ENCODE measurements at places on chromosomes 12 and 14.

DNA sequence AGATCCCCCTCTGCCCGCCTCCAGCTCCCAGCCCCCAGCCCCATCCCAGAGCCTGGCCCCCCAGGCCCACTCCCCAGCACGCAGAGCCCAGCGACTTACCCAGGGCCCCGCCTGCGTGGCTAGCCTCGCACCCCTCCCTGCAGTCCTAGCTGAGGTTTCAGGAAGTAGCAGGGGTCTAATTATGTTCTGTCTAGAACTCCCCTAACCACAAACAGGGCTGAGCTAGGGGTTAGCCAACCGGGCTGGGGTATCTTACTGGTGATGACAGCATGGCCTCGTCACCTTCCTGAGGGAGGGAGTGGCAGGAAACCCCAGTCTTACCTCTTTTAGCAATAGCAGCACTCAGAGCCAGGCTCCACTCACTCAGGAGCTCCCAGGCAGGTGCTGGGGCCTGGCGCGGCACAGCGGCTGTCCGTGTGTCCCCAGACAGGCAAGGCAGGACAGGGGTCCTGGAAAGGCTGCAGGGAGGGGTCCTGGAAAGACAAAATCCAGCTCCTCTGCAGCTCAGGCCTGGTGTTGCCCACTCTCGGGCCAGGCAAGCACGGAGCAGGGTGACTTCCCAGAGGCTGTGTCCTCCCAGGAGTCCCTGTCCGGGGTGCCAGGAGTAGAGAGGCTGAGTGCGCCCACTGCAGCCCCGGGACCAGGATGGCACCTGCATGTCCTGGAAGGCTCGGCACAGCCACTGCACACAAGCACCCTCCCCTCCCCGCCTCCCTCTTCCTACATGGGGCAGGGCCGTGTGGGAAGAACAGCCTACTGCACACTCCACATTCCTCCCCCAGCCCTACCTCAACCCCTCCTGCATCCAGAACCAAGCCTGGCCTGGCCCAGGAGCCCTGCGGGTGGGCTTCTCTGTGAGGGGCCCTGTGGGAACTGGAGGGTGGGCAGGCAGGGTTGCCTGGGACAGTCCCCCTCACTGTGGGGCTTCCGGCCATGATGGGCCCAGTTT, at the start of gene GPR132:
Gene GPR132 (minus strand): TSS at position 151 of the 949 bp plus-strand sequence. CDS start 10,010 bp downstream, outside the sequence.
- DNase-seq, result no peak

GRCh38 chr14:72104011-72104613, 171.9 kb downstream of the RGS6 start:
- no peak for DNase-seq

- DNase-seq, result peak; percentile 28
Observed at GRCh38 chr14:100825713-100826331, at the start of gene MEG3. Gene MEG3, plus strand, starts transcription at chr14:100826118.

- no peak for DNase-seq
Observed at GRCh38 chr14:103099081-103099732, 4.7 kb downstream of the EXOC3L4 start.

DNA sequence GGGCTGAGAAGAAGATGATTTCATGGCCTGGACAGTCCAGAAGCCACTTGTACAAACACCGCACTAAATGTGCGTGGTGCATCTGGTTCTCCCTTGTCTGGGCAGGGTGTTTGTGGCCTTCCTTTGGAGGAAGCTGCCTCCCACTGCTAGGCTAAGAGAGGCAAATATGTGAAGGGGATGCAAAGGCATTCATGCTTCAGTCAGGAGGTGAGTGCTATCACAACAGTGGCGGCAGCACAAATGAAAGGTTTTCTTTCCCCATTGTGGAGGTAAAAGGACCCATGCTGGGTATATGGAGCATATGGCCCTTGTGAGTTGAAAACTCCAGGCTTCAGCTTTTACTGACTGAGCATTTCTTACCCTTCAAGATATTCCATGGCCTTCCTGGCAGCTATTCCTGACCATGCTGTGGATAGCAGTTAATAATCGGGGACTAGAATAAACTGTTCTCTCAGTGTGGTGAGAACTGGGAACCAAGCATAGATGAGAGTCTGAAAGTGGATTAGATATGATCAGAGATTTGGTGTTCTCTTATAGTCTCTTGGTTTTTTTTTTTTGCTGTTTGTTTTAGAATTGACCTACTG, 69.9 kb downstream of the MYRFL start:
- no peak for DNase-seq

GRCh38 chr12:41624571-41624970, 436.5 kb downstream of the PDZRN4 start:
- no peak for DNase-seq

DNA sequence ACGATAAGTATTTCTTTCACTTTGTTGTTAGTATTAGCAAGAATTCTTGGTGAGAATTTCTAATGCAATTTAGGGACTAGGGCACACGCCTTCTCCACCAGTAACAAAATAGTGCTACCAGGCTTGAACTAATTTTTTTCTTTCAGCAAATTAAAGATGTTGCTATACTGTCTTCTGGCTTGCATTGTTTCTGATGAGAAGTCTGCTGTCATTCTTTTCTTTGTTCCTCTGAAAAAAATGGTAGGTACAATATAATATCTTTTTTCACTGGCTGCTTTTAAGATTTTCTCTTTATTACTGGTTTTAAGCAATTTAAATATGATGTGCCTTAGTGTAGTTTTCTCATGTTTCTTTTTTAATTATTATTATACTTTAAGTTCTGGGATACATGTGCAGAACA, 171.2 kb downstream of the PCNX1 start:
- DNase-seq, result no peak

DNA sequence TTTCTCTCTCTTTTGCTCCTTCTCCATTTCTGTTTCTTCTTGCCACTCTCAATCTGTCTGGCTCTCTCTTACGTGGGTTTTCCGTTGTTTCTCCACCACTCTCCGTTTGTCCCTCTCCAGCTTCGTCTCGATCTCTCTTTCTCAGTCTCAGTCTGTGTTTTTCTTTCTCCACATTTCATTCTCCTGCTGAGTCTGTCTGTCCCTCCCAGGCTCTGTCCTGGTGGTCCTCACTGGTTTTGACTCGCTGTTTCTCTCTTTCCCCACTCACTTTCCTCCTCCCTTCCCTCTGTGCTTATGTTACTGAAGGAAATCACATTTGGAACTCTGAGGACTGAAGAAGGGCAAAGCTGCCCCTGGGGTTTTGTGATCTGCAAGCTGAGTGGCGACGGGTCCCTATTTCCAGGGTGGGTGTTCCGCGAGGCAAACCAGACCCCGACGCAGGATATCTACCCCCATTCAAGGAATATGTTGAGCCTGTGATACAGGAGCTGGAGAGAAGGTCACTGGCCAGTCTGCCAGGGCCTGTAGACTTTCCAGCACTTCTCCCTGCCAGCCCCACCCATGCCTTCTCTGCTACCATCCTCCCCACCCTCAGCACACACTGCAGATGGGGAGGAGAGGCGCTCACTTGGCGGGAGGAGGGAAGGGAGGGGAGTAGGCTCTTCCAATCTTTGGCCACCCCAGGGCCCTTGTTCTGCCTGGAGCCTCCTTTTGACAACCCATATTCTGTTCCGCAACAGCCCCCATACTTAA, 102.7 kb upstream of the MAP1LC3B2 start:
- no peak for DNase-seq

DNA sequence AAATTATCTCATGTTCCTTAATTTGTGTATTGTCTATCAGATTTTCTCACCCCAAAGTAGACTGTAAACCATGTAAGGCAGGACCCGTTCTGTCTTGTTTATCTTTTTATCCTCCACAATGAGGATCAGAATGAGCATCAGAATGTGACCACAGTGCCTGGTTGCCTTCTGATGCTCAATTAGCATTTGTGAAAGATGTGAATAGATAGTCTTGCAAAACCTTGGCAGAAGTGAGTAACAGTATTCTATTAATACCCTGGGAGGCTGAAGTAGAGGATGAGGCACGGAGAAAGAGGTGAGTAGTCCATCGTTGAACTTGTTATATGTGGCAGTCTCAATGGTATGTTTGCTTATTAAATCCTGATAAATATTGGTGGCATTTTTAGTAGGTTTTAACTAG, 781.4 kb downstream of the NRXN3 start:
- DNase-seq, result no peak

- no peak for DNase-seq
Observed at GRCh38 chr12:8075935-8076334, 6.1 kb upstream of the NECAP1 start.

DNA sequence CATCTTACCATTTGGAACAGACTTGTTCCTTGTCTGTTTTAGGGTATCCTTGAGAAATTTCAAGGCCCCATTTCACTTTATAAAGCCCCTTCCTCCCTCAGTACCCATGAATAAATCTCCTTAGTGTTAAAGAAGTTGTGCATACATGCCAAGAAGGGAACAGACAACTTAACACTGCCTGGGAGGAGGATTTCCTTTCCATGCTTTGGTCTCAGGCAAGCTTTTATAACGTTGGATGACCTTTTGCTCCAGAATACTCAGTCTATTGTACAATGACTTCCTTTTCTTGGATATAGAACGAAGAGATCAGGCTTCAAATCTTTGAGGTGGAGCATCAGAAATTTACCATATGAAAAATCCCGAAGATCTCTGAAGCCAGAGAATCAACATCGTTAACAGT, 551.4 kb downstream of the PRKD1 start:
- no peak for DNase-seq

- no peak for DNase-seq
Observed at GRCh38 chr14:55706365-55706684, 126.3 kb downstream of the KTN1 start.

DNA sequence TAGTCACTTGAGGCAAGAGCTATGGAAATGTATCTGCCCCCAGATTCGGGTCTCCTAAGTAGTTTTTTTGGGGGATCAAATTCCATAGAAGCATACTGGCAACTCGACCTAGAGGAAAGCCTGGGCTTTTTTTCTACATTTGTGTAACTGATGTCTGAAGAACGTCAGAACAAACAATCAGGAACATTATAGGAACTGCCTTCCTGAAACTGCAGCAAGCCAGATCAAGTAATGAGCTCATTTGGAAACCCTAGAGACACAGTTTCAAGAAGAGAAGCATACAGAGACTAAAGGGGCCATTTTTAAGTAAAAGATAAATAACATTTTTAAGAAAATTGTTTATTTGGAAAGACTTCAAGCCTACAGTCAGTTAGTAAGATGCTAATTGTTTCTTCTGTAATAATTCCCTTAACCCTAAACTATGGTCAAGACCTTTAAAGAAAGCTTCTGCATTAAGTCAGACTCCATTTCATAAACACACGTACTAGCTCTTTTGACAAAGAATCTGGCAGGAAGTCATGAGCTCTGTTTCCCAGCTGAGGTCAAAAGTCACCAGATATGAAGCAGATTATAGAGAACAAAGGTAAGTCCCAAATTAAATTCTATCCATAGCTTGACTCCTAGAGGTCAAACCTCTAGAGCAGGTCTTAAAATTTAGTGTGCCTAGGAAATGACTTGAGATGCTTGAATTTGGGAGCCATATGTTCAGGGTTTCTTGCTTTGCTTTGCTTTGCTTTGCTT, 112.8 kb downstream of the EGLN3 start:
- no peak for DNase-seq

DNA sequence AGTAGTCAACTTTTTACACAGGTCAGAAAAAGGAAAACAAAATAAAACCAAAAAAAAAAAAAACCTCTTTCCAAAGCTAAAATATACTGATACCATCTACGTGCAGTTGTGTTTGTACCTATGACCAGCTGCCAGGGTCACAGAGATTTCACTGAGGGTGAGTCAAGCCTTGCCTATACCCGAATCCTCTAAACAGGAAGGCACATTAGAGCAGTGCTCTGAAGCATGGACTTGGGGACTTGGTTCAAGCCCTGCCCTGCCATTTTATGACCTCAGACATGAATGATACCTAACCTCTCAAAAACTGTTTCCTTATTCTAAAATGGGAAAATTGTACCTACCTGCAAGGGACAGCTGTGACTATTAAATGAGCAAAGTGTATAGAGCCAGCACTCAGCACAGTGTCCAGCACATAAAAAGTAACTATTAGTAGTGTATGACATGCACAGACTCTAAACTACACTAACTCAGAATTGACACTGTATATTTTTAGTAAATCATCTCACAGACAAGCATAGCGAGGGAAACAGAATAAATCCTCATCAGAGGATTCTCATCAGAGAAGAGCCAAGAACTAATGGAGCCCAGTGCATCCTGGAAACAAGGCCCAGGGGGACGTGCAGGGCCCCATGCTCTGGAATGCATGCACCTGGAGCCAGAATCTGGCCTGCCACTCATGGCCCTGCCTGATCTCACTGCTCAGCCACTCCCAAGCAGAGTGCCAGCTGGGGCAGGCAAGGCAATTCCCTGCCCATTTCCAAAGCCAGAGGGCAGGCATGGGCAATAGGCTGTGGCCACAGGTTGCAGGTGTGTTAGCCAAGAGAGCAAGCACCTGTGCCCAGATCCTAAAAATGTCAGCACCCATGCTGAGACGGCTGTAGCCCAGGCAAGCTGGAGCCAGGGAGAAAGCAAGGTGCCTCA, 57.0 kb downstream of the NT5DC3 start:
- DNase-seq, result no peak

- DNase-seq, result no peak
Observed at GRCh38 chr12:121114019-121114639, 18.5 kb upstream of the P2RX7 start.

GRCh38 chr14:99347561-99347960, 75.6 kb upstream of the BCL11B start:
- DNase-seq, result no peak

- peak; percentile 76 for DNase-seq
Observed at GRCh38 chr12:60148109-60148508, 552.3 kb downstream of the SLC16A7 start.

GRCh38 chr12:32000373-32001005, 41.3 kb downstream of the RESF1 start:
- no peak for DNase-seq

DNA sequence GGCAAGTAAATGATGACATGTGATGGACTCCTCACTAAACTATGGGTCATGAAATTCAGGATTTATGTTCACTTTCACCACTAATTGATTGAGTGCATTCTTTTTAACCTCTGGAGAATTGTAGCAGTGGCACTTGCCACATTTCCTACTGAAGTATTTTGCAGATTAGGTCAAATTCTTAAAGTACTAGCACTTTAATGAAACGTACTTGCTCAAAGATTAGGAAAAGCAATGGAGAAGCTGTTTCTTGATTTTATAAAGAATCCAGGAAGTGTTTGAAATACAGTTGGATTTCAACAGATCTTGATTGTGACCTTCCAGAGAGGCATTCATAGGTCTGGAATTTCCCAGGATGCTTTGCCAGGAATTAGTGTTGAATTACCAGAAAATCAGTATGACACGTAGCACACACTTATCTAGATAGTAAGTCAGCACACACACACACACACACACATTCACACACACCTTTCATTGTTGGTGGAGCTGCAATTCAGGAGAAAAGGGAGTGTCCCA, 162.6 kb downstream of the MYRFL start:
- peak; percentile 84 for DNase-seq

- no peak for DNase-seq
Observed at GRCh38 chr14:23099212-23099861, 4.0 kb downstream of the C14orf119 start.

GRCh38 chr12:54217774-54218241, 29.0 kb upstream of the SMUG1 start:
- DNase-seq, result no peak

- DNase-seq, result no peak
Observed at GRCh38 chr12:22850185-22850584, 225.2 kb downstream of the ETNK1 start.

DNA sequence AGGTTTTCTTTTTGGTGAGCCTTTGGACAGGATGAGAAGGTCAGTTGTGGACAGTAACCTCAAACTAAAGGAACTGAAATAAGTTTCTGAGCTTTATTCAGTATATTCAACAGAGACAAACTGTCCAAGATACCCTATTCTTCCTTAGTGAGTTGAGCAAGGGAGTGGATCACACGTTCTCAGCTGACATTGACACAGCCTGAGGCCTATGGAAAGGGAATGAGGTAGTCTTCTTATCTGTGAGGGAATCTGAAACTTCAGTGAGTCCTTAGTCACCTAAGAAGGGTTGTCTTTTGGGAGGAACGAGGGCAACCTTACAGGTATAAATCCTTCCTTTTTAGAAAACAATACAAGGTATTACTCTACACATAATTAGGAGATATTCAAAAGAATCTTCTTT, 5.0 kb upstream of the NUBPL start:
- no peak for DNase-seq
